Neural progenitor cell (in vitro differentiated cells): ENCODE measurements at places on chromosomes 11 and 22.

GRCh38 chr11:76103460-76103859, 102.8 kb downstream of the WNT11 start:
- DNase-seq: no peak

DNA sequence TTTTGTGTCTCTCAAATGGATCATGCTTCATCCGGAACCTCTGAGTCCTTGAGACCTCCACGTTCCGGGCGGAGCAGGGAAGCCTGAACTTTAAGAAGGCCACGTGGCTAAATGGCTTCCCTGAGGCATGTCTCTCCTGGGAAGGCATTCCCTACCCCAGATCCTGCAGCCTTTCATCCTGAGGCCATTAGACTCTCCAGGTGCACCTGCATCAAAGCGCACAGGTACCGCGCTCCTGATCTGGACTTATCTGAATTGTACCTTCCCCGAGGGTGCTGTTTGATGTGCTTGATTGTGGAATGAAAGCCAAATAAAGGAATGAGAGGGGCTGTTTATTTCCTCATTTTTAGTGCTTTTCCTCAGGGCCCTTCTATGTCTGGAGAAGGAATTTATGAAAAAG, 22.5 kb downstream of the C22orf31 start:
- DNase-seq: no peak

DNA sequence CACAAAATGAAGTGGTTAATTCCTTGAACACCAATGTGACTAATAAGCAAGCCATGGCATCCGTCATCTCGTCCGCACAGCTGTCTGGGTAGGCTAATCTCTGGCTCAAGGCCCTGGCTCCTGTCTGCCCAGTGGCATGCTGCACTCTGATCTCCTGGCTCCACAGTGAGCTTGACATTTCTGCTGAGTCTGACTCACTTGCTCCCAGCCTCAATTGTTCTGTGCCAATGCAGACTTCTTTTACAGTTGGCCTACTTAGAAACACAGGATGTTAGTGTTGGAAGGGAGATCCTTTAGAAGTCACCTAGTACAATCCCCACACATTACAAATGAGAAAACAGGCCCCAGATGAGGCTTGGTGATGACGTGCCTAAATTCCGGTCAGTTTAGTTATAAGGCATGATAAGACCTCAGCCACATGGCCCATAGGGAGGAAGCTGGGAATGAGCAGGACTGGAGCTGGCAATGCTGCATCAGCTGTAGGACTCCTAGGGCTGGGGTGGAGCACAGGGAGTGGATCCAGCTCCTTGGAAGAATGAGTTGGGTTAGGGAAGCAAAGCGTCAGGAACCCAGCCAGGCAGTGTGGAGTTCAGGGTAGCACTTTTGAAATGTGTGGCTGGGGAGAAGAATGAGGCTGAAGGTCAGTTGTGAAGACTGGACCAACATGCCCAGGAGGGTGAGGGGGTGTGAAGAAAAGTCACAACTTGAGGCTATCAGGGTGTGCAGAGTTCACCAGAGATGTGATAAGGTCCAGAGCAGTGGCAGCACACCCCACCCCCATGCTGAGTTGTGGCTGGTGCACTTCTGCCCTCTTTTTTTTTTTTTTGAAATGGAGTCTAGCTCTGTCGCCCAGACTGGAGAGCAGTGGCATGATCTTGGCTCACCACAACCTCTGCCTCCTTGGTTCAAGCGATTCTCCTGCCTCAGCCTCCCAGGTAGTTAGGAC, 70.2 kb upstream of the EED start:
- no peak for DNase-seq

DNA sequence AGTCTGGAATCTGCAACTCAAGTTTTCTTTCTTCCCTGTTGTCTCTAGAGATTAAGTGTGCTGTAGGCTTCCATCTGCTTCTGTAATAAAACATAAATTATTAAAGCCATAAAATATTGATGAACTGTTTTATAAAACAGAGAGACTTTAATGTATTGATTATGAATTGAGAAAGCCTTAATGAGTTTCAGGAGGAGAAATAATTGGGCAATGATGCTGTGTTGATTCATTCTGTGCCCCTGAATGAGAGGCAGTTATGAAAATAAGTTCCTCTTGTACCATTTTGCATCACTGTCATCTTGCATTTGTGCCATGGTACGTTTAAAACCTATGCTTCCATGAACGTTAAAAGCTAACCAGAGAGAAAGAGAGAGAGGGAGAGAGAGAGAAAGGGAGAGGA, 194.1 kb upstream of the LARGE1 start:
- DNase-seq: no peak

DNA sequence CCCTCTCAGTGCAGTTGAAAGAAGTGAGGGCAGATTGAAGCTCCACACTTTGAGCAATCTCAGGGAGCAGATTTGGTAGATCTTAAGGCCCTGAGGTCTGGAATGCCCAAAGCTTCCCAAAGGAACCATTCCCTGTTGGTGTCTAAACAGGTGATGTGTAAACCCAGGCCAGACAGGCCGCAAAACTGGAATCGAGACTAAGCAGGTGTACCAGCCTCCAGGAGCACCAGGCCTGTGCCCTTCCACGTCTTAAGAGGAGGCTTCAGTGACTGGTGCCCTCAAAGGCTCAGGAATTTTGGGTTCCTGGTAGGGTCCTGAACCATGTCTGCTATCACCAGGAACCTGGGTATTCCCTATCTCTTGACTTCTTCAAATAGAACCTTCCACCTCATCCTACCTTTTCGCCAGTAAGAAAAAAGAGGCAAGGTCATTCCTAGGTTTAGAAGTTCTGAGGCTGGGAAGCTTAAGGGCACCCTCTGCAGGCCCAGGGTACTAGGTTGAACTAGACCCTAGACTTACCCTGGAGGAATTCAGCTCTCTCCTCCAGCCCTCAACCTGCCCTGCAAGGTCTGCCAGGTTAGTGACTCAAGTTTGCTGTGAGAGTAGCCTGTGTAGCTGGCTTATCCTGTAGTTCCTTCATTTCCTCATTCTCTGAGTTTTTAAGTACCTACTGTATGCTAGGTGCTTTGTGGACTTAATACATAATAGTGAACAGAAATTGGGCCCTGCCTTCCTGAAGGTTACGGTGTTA, 100.0 kb upstream of the NNMT start:
- no peak for DNase-seq
